GM12892 (cell line): ENCODE measurements at places on chromosomes 1 and 21.

DNA sequence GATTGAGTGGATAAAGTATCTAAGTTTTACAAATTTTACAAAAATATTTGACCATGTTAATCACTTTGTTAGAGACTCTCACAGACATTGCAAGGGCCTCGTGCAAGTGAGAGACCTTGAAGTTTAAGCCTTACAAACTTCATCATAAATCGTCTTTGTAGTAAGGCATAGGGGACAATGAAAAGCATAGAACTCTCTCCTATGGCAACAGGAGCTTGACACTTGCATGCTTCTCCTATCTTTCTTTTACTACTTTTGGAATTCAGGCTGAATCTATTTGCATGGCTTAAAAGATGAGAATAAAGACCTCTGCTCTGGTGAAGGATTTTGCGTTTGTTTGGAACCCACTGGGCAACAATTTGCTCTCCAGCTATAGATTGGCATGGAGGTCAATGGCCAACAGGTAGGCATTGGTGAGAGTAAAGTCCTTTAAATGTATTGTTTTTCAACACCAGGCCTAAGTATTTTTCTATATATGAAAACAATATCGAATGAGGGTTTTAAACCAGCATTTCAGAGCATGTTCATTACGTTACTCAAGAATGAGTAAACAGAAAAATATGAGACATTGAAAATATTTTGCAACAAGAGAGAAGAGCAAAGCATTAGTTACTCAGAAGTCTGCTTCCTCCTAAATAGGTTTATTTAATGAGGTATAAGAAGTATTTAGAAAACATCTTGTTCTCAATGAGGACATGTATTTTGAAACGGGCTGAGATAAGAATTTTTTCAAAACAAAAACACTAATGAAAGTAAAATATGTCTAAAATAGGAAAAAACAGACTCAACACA, 192.2 kb downstream of the TGFB2 start:
- no peak for DNase-seq

- DNase-seq, result no peak
Measured at GRCh38 chr1:77824079-77824478, 44.6 kb downstream of the MIGA1 start.

- peak; percentile 19 for DNase-seq
Measured at GRCh38 chr1:153262462-153263157, 3.1 kb downstream of the LORICRIN start.

GRCh38 chr21:43869486-43870325, 4.7 kb downstream of the AGPAT3 start:
- no peak for DNase-seq

GRCh38 chr1:155001425-155001674, 1.3 kb upstream of the ZBTB7B start:
- no peak for DNase-seq

DNA sequence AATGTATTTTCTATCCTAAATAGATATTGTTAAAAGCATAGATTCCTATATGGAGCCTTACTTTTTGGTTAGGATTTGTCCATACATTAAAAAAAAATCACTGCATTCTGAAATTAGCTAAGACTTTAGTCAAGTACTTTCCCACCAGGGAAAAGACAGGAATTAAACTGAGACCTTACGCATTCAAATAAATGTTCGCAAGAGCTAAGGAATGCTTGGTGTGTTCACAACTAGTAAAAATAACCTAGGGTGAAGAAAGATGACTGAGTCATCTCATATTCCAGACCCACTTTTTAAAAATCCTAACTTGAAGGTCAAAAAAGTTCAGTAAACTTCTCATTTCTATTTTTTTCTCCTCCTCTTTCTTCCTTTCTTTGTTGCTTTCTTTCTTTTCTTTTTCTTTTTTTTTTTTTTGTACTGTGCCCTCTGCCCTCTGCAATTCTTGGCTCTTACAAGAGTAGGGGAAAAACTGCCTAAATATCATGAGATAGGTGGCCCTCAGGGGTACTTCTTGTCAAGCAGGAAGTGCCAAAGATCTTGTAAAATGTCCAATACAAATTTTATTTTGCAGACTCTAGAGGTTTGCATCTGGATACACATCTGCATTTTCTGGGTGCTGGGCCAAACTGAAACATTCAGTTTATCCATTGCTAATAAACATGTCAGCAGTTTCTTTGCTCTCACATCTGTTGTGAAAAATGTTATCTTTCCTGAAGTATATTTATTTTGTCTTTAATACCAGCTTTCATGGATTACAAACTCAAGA, 121.4 kb upstream of the GORAB start:
- DNase-seq, result no peak

- DNase-seq, result no peak
Measured at GRCh38 chr21:43981871-43982210, 30.3 kb upstream of the TRAPPC10 start.

DNA sequence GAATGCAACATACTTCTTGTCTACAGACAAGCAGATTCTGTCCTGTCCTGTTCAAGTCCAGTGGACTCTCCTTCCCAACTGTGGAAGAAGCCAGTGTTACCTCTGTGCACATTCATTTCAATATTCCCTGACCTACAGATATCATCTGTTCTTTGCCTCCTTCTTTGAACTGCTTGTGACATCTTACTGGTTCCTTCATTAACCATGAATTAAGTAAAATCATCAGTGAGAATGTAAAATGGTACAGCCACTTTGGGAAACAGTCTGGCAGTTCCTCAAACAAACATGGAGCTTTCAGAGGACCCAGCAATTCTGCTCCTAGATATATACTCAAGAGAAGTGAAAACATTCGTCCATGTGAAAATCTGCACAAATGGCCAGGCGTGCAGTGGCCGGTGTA, 6.8 kb downstream of the SRARP start:
- no peak for DNase-seq

DNA sequence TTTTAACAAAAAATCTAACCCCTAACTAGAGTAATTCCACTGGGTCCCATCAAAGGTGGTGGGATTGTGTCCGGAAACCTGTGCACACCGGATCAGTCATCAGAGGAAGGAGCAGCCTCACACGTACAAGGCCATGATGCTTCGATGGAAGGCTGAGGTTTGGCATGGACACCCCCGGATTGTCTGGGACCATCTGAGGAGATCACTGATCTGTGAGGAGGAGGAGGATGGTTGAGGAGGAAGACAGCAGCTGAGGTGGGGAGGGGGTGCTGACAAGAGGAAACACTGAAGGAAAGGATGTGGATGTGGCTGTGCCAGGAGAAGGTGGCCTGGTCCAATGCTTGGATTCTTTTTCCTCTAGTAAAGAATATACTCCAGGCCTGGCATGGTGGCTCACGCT, 41.3 kb downstream of the GPR161 start:
- no peak for DNase-seq

DNA sequence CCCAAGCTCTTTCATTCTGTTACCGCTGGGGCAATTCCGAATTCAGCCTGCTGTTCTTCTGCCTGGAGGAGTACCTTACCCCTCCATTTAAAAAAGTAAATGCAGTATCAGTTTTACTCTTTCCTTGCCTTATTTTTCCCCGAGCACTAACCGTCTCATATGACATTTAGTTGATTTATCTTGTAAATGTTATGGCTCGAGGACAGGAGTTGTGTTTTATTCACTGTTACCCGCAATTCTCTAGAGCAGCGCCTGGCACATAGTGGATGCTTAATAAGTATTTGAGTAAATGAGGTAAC, 425 bp upstream of the TADA1 start:
- DNase-seq, result no peak

DNA sequence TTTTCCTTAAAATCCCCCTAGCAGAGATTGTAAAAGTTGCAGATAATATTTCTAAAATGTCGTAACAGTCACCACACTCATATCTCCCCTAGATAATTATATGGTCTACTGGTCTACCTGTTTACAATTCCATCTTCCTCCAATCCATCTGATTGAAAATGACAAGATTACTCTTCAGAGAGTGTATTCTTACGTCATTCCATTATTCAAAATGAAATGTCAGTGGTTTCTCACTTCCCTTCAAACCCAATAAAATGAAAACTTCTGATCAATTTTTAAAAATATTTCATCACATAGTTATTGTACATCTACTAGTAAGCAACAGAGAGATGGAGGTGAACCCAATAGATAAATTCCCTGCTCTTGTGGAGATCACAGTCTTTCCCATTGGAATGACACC, 202.2 kb upstream of the C8B start:
- no peak for DNase-seq

GRCh38 chr1:242002072-242002471, 3.2 kb upstream of the MAP1LC3C start:
- no peak for DNase-seq

GRCh38 chr1:223761411-223761810, 49.1 kb downstream of the CAPN2 start:
- DNase-seq, result no peak

DNA sequence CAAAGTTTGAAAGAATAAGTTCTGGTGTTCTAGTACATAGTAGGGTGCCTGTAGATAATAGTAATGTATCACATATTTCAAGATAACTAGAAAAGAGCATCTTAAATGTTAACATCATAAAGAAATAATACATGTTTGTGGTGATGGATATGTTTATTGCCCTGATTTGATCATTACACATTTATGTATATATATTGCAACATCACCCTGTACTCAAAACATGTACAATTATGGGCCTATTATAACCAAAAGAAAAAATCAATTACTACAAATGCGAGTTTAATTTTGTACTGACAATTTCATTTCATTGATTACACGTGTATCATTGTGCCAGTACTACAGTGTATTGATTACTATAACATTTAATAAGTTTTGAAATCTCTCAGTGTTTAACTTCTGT, 609.2 kb upstream of the BRINP3 start:
- DNase-seq, result no peak

DNA sequence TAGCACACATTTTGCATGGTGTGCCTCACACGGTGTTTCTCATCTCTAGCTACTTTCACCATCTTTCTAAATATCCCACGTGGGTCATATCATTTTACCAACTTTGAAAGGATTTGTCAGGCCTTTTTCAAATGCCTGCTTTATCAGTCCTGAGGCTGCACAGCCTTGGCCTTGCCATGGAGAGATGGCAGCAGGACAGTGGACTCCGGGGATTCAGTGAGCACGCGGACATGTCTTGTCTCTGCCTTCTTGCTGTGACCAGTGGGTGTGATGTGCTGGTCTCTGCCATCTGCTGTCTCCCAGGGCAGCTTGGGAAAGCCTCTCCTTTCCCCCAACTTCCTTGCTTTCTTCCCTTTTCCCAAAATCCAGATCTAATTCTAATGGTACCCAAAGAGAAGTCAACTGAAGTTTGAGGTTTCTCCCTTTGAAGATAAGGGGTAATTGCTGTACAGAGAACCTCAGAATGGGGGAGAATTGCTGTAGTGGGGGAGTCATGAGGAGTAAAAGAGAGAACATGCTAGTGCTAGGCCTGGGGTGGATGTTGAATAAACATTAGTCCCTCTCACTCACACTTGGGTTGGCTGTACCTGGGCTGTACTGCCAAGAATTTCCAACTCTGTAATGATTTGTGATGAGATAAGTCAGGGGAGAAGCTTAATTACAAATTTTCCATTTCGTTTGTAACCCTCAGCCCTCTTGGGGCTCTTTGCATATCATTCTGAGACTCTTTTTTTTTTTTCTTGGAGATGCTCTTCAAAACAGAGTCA, 99.5 kb downstream of the GALNT2 start:
- DNase-seq, result no peak

GRCh38 chr1:112894010-112894292, 62.0 kb downstream of the SLC16A1 start:
- no peak for DNase-seq

DNA sequence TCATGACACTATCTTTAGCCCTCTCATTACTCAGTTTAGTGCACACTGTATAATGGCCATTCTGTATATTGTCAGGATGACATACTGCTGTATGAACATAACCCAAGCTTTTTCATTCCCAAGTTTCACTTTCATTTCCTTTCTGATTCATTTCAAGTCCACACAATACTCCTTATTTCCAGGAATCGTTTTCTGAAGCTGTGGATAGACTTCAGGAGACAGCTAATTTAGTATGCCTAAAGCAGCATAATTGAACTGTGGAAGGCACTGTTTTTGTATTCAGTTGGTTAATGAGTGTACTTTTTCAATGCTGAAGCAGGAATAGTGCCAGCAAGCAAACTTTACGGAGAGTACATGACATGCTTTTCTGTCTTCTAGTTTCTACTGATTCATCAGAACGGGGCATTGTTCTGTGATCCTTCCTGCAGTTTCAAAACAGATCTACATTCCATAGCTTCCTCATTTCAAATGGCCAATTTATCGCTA, 578.5 kb upstream of the ZP4 start:
- DNase-seq, result no peak

GRCh38 chr1:185759061-185759460, 24.9 kb downstream of the HMCN1 start:
- no peak for DNase-seq

DNA sequence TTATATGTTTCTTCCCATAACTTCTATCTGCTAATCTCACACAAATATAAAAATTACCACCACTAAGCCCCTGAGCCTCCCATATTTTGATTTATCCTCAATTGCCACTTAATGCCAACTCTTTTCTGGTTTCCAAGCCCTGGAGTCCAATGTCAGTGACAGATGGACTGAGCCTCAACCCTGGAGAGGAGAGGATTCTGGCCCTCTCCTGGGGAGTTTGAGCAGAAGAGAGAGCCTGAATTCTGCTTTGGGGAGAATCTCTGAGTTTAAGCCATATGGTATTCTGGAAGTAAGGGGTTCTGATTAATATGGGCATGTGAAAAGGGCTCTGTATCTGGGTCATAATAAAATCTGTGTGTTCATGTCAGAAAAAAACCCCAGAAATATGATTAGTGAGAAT, 8.5 kb downstream of the CADM3 start:
- DNase-seq, result no peak

DNA sequence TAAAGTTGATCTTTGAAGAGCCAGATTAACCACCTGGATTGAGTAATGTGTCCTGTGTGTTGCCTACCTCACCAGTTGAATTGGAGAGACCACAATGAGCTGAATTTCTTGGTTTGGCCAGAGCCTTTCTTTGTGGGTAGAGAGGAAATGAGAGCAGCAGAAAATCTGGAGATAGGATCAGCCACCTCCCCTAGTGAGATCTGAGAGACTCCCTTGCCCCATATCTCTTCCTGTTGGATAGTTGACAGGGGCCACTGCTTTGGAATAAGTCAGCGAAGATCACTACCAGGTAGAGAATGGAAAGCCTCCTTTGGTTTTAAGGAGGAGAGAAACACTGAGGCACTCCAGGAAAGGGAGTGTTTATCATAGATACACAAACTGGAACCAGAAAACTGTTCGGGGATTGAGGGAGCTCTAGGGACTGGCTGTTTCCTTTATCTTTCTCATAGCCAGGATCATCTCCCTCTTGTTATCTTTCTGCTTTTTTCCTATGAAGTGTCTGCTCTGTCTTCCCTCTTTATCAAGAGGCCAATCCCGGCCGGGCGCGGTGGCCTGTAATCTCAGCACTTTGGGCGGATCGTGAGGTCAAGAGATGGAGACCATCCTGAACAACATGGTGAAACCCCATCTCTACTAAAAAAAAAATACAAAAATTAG, 21.3 kb upstream of the ZNF326 start:
- DNase-seq, result no peak

- no peak for DNase-seq
Measured at GRCh38 chr1:94954263-94955220, 27.6 kb upstream of the CNN3 start.
